ENCODE measurements at places on chromosomes 3 and 15.

- DNase-seq: no peak
Observed at GRCh38 chr3:121654493-121655385, 6.0 kb downstream of the HCLS1 start.

- DNase-seq: no peak
Observed at GRCh38 chr3:68017069-68017468, 362.7 kb upstream of the SUCLG2 start.

DNA sequence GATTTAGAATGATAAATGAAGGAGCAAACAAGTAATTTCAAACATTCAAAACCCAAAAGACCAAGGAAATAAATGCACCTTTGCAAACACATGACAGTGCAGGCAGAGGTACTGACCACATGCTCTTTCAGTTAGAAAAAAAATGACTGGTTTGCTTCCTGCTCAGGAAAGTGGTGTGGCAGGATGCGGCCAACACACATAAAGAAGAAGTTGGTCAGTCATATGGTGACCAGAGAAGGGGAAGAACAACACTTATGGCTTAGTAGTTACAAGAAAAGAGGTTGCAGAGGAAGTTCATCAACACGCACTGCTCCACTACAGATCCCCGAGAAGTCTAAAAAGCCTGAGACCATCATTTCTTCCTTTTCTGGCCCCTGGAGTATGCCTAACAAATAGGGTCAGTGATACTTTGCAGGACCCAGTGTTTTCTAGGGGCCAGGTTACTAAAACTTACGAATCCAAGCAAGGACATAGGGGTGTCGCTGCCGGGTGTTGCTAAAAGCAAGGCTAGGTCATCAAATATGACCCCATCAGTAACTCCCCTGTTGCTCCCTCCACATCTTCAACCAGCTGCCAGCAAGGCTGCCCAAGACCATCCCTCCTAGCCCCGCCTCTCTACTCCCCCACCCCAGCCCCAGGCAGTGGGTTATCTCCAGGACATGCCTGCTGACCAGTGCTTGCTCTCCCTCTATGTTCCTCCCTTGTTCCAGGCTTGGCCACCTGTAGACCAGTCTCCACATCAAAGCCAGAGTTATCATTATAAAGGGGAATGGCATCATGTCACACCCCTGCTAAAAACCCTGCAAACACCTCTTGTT lies 11.2 kb downstream of the ATP8B4 start:
- DNase-seq: no peak

- DNase-seq: no peak
Observed at GRCh38 chr3:187243933-187244524, 46.7 kb downstream of the RTP1 start.

GRCh38 chr15:27293607-27294006 lies 322.6 kb downstream of the GABRG3 start:
- DNase-seq: no peak

GRCh38 chr3:103499132-103499900 lies 1064.5 kb downstream of the ZPLD1 start:
- no peak for DNase-seq

Measured in BE2C (cell line).